ENCODE measurements at places on chromosomes 13 and 19.
A peak's percentile ranks its signal among the peaks of the same experiment; 100 is the strongest.

DNA sequence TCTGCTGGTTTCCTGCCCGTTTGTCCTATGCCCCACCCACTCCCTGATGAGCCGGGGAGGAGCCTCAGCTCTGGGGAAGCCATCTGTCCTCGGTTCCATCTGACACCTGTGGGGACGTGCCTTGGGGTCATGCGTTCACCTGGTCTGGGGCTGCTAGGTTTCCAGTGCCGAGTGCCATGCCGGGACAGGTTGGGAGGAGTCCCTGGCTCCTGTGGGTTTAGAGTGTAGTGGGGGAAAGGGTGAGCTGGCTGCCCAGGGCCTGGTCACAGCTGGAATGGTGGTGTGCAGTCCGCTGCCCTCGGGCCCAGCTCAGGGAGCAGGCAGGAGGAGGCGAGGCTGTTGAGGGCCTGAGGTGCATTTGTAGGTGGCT is 2.5 kb downstream of the KDM4B start:
- no peak for DNase-seq

- DNase-seq: no peak
Observed at GRCh38 chr13:52885141-52885540, 36.7 kb upstream of the PCDH8 start.

DNA sequence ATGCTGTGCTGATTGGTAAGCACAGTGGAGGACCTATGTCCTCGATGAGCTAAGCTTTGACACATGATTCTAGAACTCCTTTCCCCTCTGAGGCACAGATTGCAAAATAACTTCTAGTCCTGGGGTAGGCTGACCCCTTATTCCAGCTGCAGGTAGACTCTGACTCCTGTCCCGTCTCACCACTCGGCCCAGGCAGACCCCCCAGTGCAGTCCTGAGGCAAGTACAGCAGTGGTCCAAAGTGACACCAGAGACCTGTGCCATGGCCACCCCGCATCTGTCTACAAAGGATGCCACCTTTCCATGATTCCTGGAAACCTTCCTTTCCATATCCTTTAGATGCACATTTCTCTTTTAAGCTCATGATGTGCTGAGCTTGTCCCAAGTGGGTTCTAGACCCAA is 482.5 kb downstream of the ZNF536 start:
- DNase-seq: no peak

DNA sequence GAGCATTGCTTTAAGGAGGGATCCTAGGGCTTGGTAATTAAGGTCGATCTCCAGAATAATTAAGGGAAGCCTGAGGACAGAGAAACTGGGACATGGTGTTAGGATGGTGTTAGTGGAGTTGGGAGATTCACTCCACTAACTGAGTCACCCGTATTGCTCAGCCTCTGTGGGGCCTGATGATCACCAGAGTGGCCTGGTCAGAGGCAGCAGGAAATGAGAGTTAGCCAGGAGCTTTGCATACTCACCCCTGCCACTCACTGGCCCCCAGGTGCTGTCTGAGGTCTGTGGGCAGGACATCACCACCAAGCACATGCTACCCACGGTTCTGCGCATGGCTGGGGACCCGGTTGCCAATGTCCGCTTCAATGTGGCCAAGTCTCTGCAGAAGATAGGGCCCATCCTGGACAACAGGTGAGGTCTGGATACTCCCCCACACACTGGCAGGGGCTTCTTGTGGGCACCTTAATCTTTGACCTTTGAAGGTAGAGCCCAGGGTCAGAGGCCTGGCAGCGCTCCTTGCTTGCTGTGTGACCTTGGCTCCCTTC is 32.1 kb downstream of the PPP2R1A start:
- DNase-seq: no peak

GRCh38 chr19:51980116-51980736 is 6.4 kb downstream of the ZNF350 start:
- DNase-seq: no peak

GRCh38 chr13:28568286-28568685 is 73.4 kb upstream of the FLT1 start:
- peak; percentile 19 for DNase-seq

DNA sequence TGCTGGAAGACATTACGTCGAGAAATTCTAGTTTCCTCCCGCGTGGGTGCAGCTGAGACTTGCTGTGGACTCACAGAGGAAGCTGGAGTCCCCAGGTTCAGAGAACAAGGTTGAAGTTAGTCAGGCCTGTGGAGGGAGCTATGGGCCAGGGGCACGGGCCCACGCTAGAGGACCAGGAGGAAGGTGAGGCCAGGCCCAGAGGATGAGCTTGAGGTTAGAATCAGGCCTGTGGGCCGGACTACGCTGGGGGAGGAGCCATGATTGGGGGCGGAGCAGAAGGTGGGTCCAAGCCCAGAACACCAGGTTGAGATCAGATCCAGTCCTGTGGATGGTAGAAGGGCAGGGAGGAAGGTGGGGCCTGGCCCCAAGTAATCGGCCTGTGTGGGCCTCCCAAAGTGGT is 32.6 kb downstream of the ZNF846 start:
- DNase-seq: no peak

Measured in GM06990 (cell line).